ENCODE measurements at places on chromosomes 1 and 21.

DNA sequence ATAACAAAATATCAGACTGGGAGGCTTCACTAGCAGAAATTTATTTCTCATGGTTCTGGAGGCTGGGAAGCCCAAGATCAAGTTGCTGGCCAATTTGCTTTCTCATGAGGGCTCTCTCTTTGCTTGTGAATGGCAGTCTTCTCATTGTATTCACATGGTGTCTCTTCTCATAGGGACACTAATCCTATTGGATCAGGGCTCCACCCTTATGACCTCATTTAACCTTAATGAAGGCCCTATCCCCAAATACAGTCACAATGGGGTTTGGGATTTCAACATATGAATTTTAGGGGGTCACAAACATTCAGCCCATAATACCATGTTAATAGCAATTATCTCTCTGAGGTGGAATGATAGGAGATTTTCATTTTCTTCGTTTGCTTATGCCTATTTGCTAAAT, 25.3 kb downstream of the TCEA3 start:
- DNase-seq, result no peak

GRCh38 chr1:19113697-19114092, 96.4 kb downstream of the UBR4 start:
- DNase-seq, result no peak

DNA sequence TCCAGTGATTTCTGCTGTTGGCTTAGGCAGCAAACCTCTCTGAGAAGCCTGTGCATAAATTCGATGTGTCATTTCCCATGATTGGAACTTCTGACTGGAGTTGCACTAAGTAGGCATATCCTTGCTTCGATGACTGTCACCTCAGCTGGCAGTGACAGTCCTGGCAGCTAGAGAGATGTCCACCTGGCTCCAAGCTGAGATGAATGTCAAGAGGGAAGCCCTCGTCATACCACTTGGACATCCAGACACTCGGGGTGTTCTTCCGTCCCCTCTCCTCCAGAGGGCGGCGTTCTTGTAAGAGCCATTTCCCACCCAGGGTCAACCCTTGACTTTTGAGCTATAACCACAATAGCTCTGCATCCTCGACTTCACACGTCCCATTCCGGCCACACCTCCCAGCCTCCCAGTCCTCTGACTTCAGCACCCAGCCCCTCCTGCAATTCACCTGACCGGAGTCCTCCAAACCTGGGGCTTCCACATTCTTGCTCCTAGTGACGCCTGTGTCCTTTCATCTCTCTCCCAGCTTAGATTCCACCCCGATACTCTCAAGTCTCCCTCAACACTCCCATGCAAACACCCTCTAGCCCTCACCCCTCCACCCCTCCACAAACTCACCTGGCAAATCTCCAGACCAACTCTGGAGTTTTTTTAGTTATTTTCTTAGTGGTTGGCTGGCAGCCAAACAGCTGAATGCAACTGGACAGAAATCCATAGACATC, 17.3 kb downstream of the CA6 start:
- DNase-seq, result no peak

- no peak for DNase-seq
Observed at GRCh38 chr1:15172405-15173259, 19.1 kb downstream of the TMEM51 start.

- DNase-seq, result no peak
Observed at GRCh38 chr1:110083866-110084226, 13.4 kb upstream of the ALX3 start.

DNA sequence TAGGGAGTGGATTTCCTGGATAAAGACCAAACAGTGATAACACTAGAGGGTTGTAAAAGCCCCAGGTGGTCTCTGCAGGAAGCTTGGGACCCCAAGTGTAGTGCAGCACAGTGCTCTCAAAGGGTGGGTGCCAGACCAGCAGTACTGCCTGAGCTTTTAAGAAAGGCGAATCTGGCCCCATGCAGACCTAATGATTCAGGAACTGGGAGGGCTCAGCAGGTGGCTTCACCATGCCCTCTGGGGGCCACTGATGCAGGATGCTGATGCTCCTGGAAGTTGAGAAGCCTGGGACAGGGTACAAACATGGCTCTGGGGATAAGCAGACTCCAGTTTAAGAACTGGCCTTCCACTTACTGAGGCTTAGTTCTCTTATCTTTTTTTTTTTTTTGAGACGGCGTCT, 29.1 kb upstream of the NEK2 start:
- DNase-seq, result no peak

- no peak for DNase-seq
Observed at GRCh38 chr1:109271458-109271857, 11.5 kb downstream of the PSRC1 start.

GRCh38 chr21:28904961-28905435, 87.7 kb downstream of the LTN1 start:
- DNase-seq, result no peak

GRCh38 chr1:54750596-54750995, 13.7 kb downstream of the PARS2 start:
- no peak for DNase-seq

GRCh38 chr1:10388387-10388715, 10.5 kb upstream of the PGD start:
- no peak for DNase-seq

DNA sequence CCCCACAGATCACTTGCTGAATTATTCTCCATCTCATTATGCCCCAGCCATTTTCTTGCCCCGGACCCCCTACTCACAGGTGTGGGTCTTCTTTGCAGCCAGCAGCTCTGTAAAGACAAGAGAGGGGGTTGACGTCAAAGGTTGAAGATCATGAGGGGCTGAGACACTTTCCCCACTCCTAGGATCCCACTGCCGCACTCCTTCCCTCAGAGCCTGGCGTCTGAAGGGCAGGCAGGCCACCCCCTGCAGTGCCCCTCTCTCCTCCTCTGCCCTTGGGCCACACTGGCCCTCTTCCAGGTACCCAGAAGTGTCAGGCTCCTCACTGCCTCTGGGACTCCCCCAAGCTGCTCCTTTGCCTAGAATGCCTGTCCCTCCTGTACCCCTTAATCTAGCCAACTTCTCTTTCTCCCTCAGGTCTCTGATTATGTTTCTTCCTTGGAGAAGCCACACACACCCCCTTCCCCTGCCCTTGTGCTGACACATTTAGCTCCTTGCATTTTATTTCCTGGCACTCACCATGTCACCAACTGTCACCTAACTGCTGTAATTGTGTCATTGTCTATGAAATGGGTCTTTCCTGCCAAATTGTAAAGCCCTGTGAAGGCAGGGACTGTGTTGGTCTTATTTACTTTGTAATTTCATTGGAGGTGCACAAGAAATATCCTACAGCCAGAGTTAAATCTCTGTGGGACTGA, 2.1 kb downstream of the RORC start:
- DNase-seq, result no peak

GRCh38 chr1:93526431-93526830, 78.5 kb downstream of the FNBP1L start:
- no peak for DNase-seq

DNA sequence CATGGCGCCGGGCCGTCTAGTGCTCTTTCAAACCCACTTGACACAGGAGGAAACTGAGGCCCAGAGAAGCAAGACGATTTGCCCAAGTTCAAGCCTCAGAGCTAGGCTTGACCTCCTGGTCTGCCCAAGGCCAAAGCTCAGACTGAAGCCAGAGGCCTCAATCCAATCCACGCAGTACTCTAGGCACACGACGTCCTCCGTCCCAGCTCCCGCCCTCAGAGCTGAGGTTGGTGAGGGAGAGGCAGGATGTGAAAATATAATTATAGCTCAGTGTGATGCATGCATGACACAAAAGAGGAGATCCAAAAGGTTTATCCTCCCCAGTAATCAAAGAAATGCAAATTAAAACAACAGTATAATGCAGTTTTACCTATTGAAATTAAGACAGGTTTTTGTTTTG, 15.5 kb upstream of the ADGRB2 start:
- DNase-seq, result no peak

- no peak for DNase-seq
Observed at GRCh38 chr1:78426408-78426807, 64.4 kb upstream of the PTGFR start.

DNA sequence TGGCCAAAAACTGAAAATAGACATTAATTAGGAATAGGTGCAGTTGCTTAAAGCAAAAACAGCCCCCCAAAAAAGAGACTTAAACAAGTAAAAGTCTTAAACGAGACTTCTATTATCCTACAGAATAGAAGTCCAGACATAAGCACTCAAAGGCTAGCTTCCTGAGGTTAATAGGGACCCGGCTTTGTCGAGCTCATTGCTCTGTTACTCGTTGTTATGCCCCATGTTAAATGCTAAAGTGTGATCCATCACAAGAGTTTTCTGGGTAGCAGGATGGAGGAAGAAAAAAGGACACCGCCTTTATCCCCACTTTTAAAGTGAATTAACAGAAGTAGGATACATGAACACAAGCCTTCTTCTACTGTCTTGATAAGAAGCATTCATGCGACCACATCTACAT, 10.6 kb downstream of the CD1D start:
- no peak for DNase-seq

- DNase-seq, result no peak
Observed at GRCh38 chr1:44367944-44368343, 12.9 kb upstream of the ERI3 start.

- DNase-seq, result no peak
Observed at GRCh38 chr1:229190057-229190575, 80.8 kb upstream of the RAB4A start.

DNA sequence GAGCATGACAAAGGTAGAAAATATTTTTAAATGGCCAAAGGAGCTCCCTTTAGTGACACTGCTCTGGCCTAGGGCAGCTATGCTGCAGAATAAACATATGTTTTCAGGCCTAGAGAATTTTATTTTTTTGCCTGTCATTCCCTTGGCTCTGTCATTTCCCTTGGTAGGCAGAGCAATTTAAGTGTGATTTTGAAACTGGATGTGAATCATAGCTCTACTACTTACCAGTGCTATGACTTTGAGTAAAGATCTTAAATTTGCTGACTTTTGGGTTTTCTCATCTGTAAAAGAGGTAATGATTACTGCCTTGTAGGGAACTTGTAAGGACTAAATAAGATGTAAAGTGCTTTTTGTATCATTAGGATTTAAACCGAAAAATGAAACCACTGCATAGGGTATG, 189.0 kb upstream of the ZRANB2 start:
- no peak for DNase-seq

DNA sequence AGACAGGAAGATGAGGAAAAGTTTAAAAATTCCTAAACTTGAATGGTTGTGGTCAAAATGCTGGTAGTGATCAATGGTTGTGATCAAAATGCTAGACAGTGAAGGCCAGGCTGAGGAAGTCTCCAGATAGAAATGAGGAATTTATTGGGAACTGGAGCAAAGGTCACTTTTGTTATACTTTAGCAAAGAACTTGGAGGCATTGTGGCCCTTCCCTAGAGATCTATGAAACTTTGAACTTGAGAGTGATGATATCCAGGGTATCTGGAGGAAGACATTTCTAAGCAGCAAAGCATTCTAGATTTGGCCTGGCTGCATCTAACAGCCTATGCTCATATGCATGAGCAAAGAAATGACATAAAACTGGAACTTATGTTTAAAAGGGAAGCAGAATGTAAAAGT, 35.5 kb upstream of the RABGAP1L start:
- DNase-seq, result no peak

DNA sequence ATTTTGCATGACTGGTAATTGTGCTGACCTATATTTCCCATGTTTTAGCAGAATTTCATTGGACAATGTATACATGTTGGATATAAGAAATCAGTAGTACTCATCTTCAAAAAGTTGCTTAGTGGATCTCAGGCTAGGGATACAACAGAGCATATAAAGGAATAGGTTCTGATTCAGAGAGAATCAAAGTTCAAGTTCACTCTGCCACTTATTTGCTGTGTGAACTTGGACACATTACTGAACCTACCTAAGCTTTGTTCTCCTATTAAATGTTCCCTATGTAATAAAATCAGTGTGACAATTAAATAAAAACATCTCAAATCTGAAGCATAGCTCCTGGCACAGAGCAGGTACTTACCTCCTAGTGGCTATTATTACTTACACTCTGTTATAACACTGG, 9.3 kb downstream of the CD58 start:
- DNase-seq, result no peak

GRCh38 chr21:14551741-14552140, 5.6 kb upstream of the SAMSN1 start:
- no peak for DNase-seq

DNA sequence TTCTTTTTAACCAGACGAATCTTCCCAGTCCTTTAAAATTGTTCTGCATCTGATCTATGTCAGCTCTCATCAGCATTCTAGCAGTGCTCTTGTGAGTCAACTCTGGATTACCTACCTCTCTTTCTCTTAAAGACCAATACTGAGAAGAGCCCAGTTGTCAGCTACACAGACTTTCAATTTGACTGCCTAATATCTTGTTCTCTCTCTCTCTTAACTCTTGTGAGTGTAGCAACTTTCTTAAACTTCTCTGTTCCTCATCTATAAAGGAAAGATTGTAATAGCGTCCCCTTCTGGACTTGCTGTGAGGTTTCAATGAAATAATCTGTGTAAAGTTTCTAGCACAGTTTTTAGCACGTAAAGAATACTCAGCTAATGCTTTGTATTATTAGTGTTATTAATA, 499.3 kb upstream of the ADAMTS5 start:
- no peak for DNase-seq

- no peak for DNase-seq
Observed at GRCh38 chr1:33441088-33441745, 10.3 kb upstream of the PHC2 start.

GRCh38 chr1:87872189-87872588, 543.5 kb downstream of the LMO4 start:
- no peak for DNase-seq

- DNase-seq, result no peak
Observed at GRCh38 chr1:57464756-57465155, 40.9 kb upstream of the DAB1 start.

- DNase-seq, result no peak
Observed at GRCh38 chr1:177256153-177257075, 85.7 kb downstream of the BRINP2 start.

DNA sequence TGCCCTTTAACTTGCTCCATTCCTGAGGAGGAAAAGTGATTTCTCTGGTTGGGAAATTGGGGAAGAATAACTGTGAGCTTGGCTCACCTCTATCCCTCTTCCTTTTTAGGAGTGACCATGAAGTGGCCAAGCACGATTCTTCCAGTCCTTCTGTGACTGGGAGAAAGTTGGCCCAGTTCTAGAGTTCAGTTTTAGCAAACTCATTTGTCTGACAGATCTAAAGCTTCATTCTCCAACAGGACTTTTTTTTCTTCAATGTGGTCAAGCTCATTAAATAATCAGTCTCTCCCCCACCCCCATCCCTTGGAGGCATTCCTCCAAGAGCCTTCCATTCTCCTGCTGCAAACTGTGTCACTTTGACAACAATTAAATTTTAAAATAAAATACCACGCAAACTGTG, 6.4 kb upstream of the AGL start:
- no peak for DNase-seq

GRCh38 chr1:103416681-103417286, 108.7 kb upstream of the RNPC3 start:
- no peak for DNase-seq

Data from coronary artery (tissue), 2 donors.